ENCODE measurements at places on chromosomes 1 and 21. TPM values are rescaled to one million over a fixed set of nuclear protein-coding genes. Genes with fewer than 3 reads are reported as not detected.

C1QA gene
- total RNA-seq, result not detected

C1orf232 gene
- not detected for total RNA-seq

OBSCN gene
- 12.3 TPM for total RNA-seq

DNA sequence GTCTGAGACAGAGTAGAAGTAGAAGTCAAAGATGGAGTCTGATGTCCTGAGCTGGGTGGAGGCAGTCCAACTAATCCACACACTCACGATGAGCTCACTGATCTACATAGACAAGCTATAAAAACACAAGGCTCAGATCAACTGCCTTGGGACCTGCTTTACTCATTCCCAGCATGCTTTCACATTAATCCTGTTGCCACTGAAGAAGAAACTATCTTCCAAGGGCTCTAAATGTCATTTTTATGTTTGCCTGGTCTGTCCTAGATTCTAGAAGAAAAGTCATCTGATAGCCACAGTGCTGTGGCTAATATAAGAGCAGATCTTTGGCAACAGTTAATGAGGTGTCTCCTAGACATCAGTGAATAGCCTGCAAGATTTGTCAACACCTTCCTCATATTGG, 522.7 kb downstream of the NUF2 start:
- H3K4me1 ChIP-seq, result no peaks in the 10 kb centered on the region
- H3K4me3 ChIP-seq, result no peak overlapping the region
- no peak overlapping the region for H3K27ac ChIP-seq
- H3K27me3 ChIP-seq, result no peaks in the 10 kb centered on the region

DNA sequence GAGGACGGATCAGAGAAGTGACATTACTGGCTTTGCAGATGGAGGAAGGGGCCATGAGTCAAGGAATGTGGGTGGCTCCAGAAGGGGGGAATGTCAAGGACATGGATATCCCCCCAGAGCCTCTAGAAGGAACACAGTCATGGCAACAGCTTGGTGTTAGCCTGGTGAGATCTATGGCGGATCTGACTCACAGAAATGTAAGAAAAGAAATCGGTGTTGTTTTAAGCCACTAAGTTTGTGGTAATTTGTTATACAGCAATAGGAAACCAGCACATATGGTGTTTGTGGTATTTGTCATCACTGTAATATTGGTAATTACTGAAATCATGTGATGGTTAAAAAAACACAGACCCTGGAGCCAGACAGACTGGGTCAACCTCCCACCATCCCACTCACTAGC, 236.2 kb downstream of the SETD4 start:
- no peak overlapping the region for H3K27ac ChIP-seq
- no peaks in the 10 kb centered on the region for H3K4me1 ChIP-seq
- no peak overlapping the region for H3K4me3 ChIP-seq
- no peaks in the 10 kb centered on the region for H3K36me3 ChIP-seq
- DNase-seq, result no peak

DNA sequence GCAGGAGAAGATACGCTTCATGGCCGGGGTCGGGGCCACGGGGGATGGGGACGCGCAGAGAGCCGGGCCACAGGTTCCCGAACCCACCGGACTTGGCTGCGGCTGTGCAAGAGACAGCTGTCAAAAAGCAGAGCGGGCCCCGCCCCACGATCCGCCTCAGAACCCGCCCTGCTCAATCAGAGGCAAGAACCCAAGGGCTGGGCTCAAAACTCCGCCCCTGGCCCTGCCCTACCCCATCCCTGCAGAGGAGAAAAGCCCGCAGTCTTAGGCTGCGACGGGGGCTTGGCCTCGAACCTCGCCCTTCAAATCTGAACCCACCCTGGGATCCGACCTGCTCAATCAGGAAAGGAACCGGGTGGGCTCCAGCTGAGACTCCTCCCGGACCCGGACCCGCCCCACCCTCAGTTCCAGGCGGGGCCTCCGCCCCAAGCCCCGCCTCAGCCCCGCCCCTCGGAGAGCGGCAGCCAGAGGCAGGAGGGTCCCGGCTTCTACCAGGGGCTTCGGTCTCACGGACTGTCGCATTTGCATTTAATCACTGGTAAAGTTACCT, at the start of gene ANKRD35:
TSS of gene ANKRD35 (minus strand) at position 129 of the 550 bp plus-strand sequence. CDS start at position 21, 108 bp downstream.
- H3K4me3 ChIP-seq, result peak within 1 kb of the TSS; percentile 81
- peak; percentile 94 for DNase-seq
- peaks cover 31% of the 10 kb centered on the region for H3K27me3 ChIP-seq
- H3K36me3 ChIP-seq, result no peaks in the 10 kb centered on the region
- H3K27ac ChIP-seq, result no peak within 1 kb of the TSS

DNA sequence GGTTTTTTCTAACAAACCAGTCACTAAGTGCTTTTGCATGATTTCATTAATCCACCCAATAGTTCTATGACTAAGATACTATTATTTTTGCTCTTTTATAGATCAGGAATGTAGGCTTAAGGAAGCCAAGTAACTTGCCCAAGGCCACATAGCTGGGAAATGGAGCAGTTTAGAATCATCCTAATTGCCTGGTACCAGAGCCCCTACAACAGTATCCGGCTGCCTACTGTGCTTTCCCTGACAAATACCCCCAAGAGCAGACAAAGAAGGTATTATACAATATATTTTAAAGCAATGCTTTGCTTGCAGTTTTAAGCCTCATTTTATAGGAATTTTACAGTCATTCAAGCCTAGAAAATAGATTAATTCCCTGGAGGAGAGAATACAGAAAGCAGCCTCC, 45.5 kb upstream of the RASAL2 start:
- H3K27me3 ChIP-seq, result no peaks in the 10 kb centered on the region
- H3K27ac ChIP-seq, result no peak overlapping the region
- DNase-seq, result no peak
- H3K4me3 ChIP-seq, result no peak overlapping the region
- no peaks in the 10 kb centered on the region for H3K36me3 ChIP-seq
- H3K4me1 ChIP-seq, result no peaks in the 10 kb centered on the region

- peaks cover 5% of the 10 kb centered on the region for H3K36me3 ChIP-seq
- no peak overlapping the region for H3K27ac ChIP-seq
- H3K4me1 ChIP-seq, result no peaks in the 10 kb centered on the region
These were observed 10.8 kb downstream of the COQ8A start for GRCh38 chr1:226950871-226951270.

Measured in activated CD8-positive, alpha-beta T cell treated with anti-CD3 and anti-CD28 coated beads, Interleukin-2, amount 10 ng/mL, durations not matched to agents 7 days and 5 days (primary cell).